T-cell (primary cell): ENCODE measurements at places on chromosomes 11 and 22. TPM values are rescaled to one million over a fixed set of nuclear protein-coding genes. Genes with fewer than 3 reads are reported as not detected.

CTSW gene
- total RNA-seq: 45.3 TPM

INSC gene
- total RNA-seq: 0.53 TPM

FGF19 gene
- not detected for total RNA-seq

ME3 gene
- total RNA-seq: 4.3 TPM

ADORA2A gene
- 35.1 TPM for total RNA-seq
